ENCODE measurements at places on chromosomes 12 and 14.
A peak's percentile ranks its signal among the peaks of the same experiment; 100 is the strongest.

GRCh38 chr14:100764471-100765115 lies 37.9 kb downstream of the DLK1 start:
- no peak for DNase-seq

GRCh38 chr12:131942671-131943070 lies 7.1 kb upstream of the EP400 start:
- DNase-seq = no peak

DNA sequence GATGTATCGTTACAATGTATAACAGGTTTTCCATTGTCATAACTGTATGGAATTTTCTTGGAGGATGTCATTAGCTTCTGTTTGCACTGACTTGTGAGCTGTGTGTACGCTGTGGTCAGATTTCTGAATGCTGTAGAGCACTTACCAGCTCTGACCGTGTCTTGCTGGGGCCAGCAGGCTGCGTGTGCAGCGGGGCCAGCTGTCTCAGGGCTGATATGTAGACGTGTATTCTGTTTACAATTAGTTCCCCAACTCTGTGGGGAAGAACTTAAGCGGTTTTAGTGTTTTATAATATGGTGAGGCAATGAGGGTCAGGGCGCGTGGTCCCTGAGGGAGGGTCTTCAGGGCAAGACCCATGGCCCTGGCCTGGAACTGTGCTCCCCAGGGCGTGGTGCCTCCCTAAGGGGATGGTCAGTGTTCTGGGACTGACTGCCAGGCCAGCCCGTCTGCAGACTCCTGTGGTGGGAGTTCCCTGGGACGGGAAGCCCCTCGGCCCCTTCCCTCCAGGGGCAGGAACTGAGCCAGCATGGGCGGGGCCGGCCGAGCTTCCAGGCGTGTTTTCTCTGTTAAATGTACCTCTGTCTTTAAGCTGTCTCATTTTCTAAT lies 18.7 kb downstream of the XRCC3 start:
- no peak for DNase-seq

DNA sequence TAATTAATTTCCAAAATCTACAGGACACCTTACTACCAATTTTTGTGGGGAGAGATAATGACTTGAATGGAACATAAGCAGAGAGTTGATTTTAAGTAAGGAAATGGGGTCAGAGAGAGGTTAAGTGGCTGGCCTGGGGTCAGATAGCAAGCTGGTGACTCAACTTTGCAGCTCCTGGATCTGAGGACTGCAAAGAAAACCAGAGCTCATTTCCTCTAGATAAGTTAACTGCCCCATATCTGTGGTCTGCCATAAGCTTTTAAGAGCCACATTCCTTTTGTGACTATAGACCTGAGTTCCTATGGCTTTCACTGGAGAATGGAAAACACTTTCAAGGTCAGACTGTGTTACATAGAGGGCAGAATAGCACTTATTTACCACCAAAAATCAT lies 201.2 kb upstream of the PRICKLE1 start:
- no peak for DNase-seq

GRCh38 chr14:57659052-57659451 lies 165.4 kb upstream of the CCDC198 start:
- no peak for DNase-seq

GRCh38 chr12:57215668-57216013 lies 953 bp upstream of the NXPH4 start:
- DNase-seq = no peak

DNA sequence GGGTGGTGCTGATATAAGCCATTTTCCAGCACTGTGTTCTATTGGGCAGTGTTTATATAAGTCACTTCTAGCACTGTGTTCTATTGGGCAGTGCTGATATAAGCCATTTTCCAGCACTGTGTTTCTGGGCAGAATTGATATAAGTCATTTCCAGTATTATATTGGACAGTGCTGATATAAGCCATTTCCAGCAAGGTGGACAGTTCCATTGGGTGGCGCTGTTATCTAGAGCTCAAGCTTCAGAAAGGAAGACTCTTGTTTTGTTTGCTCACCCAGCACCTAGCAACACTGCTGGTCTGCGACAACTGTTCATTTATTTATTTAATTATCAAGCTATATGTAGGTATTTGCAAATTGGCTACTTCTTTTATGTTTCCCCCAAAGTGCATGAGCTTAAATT lies 690.3 kb downstream of the AACS start:
- DNase-seq = no peak

- DNase-seq = peak; percentile 90
Observed at GRCh38 chr12:110403146-110403975, at the start of gene ANAPC7. ANAPC7 (minus strand) TSS chr12:110403708; CDS start chr12:110403627, 81 bp downstream.

DNA sequence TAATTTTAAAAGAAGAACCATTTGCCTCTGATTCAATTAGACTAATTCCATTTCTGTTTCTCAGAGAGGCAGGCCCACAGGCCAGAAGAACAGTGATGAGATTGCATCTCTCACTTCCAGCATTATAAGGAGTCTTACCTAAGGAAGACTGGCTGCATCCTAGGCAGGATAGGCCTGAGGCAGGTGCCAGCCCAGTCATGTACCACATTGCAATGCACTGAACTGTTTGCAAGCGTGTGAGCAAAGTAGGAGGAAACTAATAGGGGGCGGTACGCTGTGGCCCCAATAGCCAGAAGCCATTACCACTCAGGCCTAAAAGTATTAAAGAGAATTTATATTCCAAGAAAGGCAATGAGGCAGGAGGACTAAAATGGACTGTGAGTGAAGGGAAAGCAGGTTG lies 12.1 kb upstream of the CNIH1 start:
- DNase-seq = no peak

- peak; percentile 82 for DNase-seq
Observed at GRCh38 chr12:1583421-1584078, 10.8 kb downstream of the FBXL14 start.

DNA sequence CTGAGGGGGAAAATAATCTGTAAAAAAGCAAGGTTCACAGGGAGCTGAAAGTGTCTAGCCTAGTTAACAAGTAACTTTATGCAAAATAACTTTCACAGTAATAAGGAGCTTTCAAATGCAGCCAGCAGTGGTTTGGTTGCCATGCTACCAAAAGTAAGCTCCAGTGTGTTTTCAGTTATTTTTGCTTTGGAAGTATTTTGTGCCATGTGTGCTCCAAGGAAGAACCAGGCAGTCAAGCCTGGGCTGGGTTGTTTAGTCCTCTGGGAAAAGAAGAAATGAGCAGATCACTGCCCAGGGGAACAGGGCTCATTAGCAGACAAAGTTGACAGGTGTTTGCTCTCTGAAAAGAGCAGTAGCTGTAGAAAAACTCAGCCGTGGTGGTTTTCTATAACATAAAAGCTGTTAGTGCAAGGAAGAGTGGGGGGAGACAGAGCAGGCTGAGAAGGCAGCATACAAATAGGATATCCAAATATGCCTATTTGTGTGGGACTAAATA lies 92.8 kb upstream of the TMTC2 start:
- no peak for DNase-seq

GRCh38 chr12:12722435-12723148 lies 5.4 kb downstream of the CDKN1B start:
- DNase-seq = peak; percentile 55

DNA sequence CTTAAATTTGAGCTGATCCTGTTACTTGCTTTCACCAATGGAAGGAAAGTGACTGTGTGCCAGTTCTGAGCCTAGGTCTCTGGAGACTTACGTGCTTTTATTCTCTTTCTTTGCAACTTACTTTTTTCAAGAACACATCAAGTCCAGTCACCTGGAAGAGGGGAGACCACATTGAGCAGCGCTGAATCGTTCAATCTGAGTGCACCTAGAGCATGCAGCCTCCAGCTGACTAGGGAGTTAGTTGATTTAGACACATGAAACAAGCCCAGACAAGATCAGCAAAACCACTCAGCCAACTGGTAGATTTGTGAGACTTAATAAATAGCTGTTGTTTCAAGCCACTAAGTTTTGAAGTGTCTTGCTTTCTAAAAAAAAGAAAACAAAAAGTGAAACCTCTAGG lies 1014.8 kb upstream of the FBXO33 start:
- no peak for DNase-seq

DNA sequence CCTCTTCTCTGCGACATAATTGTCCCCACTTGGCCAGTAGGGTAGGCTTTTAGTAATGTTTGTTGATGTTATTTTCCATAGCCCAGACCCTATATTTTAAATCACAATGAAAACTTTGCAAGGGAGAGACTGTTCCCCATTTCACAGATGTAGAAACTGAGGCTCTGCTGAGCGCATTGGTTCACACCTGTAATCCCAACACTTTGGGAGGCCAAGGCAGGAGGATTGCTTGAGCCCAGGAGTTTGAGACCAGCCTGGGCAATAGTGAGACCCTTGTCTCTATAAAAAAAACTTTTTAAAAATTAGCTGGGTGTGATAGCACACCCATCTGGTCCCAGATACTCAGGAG lies 114.8 kb downstream of the DIP2B start:
- DNase-seq = no peak

GRCh38 chr14:61184112-61184511 lies 97.0 kb downstream of the TMEM30B start:
- DNase-seq = no peak

GRCh38 chr12:31817120-31817519 lies 88.3 kb upstream of the AMN1 start:
- peak; percentile 6 for DNase-seq

GRCh38 chr12:97006585-97006984 lies 99.5 kb downstream of the NEDD1 start:
- no peak for DNase-seq
